Stimulated activated CD8-positive, alpha-beta memory T cell treated with anti-CD3 and anti-CD28 coated beads, Interleukin-4, amount 100 ng/mL, for 24 hours (primary cell): ENCODE measurements at places on chromosomes 1 and 21.

GRCh38 chr1:45331436-45332345 lies 5.0 kb downstream of the HPDL start:
- no peak for DNase-seq

DNA sequence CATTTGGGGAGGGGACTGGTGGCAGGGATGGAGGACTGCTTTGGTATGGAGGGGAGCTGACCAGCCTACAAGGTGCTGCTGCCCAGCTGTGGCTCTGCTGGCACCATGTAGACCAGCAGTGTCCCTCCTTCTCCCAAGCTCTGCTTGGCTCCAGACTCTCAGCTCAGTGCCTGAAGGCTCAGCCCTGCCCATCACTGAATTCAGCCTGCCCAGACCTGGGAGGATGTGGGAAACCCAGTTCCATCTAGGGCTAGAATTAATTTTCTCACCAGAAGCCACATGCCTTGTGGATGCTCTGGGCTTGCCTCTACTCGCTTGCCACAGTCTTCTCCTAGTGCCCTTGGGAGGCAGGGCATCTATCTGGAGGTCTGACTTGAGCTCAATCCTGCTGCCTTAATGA lies 195.0 kb upstream of the EDN2 start:
- no peak for DNase-seq

DNA sequence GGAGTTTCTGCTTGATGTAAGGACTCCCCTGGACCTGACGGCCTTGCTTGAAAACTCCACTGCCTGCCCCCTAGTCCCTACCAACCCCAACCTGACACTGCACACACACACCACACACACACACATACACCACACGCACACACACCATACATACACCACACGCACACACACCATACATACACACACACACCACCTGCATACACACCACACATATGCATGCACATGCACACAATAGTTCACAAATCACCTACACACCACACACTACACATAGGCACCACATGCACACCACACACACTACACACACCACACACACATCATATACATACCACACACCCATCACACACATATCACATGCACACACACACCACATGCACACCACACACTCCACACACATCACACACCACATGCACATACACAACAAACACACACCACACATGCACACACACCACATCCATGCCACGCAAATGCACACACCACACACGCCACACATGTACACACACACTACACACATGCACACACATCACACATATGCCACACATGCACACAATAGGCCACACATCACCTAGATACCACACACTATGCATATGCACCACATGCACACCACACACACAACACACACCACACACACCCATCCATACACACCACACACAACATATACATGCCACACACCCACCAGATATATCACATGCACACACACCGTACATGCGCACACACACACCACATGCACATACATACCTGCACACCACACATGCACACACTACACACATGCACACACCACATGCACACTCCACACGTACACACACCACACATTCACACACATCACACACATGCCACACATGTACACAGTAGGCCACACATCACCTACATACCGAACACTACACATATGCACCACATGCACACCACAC lies 3.7 kb downstream of the CASQ1 start:
- DNase-seq = no peak

DNA sequence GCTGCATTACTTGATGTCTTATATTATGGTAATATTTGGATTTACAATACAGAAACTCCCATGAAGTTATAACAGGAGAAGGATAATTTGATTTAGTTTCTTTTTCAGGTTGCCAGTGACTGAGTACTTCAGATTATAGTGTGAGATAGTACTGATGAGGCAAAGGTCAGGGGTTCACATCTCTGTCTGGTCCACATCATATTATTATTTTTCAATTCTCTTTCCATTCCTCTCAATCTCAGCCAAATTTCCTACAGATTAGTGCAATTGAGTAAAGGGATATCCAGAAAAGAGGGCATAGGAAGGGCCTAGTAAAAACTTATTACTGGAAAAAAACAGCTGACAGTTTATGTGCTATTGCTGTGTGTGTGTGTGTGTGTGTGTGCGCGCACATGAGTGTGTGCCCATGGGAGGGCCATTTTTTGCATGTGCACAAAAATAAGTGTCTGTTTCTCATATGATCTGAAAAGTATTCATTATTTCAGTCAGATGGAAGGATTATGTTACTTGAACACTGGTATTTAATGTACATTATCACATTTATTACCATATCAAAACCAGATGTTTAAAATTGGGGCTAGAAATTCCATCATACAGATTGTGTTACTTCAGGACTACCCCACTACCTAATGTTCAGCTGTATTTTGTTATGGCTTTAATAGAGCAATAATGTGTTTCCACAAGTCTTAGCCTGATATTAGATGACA lies 78.3 kb upstream of the KCNK2 start:
- no peak for DNase-seq

DNA sequence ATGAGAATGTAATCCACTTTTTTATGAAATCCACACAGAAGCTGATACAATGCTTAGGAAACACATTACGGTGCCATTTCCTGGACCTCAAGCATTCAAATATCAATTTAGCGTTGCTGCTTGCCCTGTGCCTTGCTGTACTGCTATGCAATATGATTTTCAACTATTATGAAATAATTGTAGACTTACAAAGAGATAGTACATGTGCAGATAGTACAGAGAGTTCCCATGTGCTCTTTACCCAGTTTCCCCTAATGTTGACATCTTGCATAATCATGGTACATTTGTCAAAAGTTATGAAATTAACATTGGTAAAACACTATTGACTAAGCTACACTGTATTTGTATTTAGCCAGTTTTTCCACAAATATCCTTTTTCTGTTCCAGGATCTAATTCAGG lies 37.7 kb upstream of the PTBP2 start:
- no peak for DNase-seq

DNA sequence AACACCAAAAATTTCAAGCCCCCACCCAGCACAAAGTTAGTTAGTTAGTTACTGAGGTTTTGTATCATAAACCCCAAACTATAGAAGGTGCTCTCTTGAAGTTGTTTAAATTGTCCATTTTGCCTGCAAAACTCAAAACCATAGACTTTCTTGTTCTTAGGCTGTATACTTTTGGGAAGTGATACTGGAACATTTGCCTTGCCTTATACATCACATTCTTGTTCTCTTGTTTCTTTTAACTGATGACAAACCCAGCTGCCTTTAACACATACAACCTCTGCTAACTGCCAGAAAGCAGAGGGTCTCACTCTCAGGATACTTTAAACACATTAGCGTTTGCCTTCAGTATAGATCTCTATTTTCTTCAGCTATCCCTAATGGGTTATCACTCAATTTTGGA lies 570.5 kb downstream of the MRPL39 start:
- DNase-seq = no peak

- DNase-seq = no peak
Measured at GRCh38 chr1:58977598-58977997, 193.8 kb upstream of the JUN start.
